Activated CD4-positive, alpha-beta T cell treated with anti-CD3 and anti-CD28 coated beads, Interleukin-2, amount 50 U/mL, for 24 hours (primary cell): ENCODE measurements at places on chromosomes 16 and 17.

- no peak for DNase-seq
Measured at GRCh38 chr17:38798614-38799500, 499 bp downstream of the PIP4K2B start.

DNA sequence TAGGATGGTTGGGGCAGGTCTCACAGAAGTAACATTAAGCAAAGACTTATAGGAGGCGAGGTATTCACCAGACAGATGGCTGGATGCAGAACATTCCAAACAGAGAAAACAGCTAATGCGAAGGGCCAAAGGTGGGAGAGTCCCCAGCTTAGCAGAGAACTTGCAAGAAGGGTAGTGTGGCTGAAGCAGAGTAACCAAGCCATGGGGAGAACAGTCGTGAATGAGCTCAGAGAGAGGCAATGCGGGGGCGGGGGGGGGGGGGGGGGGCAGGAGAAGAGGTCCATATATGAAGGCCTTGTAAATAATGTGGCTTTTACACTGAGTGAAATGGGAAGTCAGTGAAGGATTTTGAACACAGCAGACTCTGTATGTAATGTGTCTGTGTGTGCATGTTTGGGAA, 81.3 kb downstream of the SMG6 start:
- no peak for DNase-seq

- no peak for DNase-seq
Measured at GRCh38 chr16:16868727-16869126, 489.8 kb downstream of the NPIPA7 start.

DNA sequence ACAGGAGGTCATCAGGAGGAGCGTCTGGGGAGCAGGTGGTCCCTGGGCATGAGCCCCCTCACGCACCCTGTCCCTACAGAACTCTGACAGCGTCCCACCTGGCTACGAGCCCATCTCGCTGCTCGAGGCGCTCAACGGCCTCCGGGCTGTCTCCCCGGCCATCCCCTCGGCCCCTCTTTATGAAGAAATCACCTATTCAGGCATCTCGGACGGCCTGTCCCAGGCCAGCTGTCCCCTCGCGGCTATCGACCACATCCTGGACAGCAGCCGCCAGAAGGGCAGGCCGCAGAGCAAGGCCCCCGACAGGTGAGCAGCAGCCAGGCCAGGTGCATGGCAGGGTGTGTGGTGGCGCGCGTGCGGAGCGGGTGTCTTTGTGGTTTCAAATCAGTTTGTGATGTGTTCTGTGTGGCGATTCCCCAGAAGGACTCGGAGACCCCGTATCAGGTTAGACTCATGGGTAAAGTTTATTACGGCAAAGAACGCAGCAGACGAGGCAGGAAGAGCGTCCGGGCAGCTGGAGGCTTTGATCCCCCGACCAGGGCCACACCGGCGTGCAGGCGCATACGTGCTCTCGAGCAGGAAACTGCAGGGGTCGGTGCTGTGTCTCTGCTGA, 11.8 kb upstream of the NUDT16L1 start:
- DNase-seq, result no peak

DNA sequence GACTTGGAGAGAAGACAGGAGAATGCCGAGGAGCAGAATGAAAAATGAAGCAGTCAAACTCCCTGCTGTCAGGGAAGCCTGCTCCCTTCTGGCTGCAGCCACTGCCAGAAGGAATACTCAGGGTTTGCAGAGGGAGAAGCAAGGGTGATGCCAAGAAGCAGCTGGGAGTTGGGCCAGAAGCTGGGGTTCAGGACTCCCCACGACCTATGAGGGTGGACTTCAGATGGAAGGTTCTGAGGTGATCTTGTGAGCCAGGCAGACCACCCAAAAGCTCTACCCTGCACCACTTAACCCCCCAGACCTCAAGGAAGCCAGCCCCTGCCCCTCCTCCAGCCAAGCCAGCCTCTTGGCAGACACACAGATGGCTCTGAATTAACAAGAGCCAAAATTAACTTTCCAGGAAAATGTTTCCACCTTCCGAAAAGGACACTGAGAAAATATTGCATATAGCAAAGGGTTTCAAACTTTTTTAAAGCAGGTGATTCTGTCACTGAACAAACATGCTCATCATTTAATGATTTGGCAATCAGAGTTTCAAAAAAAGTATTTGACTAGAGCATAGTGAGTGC, 126.0 kb upstream of the ERCC4 start:
- no peak for DNase-seq

- DNase-seq, result no peak
Measured at GRCh38 chr17:40809721-40810421, 10.1 kb upstream of the KRT28 start.

DNA sequence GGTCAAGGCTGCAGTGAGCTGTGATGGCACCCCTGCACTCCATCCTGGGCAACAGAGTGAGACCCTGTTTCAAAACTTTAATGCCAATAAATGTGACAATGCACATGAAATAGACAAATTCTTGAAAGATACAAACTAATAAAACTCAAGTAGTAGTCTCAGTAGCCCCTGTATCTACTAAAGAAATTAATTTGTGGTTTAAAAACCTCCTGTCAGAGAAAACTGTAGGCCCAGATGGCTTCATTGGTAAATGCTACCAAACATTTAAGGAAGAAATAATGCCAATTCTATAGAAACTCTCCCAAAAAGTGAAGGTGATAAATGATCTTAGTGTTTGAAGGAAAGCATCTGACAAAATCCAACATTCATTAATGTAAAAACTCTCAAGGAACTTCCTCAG, 16.8 kb downstream of the AKTIP start:
- no peak for DNase-seq

DNA sequence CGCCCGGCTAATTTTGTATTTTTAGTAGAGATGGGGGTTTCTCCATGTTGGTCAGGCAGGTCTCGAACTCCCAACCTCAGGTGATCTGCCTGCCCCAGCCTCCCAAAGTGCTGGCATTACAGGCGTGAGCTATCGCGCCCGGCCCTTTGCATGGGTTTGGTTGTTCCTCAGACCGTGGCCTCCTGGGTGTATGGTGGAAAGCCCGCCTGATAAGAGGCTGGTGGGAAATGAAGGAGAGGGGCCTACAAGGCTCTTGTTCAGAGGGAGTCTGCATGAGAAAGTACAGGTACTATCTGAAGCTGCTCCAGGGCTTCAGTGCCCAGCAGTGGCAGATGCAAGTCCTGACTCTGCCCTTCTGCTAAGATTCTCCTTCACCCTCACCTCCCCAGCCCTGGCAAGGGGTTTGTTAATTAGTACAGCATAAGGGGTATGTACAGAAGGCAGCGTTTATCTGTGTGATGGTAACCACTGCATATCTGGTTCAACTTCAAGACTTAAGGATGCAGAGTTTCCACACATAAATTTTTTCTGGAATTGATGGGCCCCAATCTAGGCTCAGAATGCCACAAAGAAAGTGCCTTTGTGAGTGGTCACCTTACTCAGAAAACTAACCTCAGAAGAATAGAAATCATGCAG, 24.2 kb downstream of the GRB7 start:
- no peak for DNase-seq

- no peak for DNase-seq
Measured at GRCh38 chr17:37025238-37025637, 76.5 kb downstream of the AATF start.

- no peak for DNase-seq
Measured at GRCh38 chr17:51687887-51688286, 427.5 kb downstream of the UTP18 start.

GRCh38 chr16:2520784-2521531, 787 bp downstream of the AMDHD2 start:
- DNase-seq, result no peak

- no peak for DNase-seq
Measured at GRCh38 chr17:75808549-75808904, 23.9 kb downstream of the UNK start.

DNA sequence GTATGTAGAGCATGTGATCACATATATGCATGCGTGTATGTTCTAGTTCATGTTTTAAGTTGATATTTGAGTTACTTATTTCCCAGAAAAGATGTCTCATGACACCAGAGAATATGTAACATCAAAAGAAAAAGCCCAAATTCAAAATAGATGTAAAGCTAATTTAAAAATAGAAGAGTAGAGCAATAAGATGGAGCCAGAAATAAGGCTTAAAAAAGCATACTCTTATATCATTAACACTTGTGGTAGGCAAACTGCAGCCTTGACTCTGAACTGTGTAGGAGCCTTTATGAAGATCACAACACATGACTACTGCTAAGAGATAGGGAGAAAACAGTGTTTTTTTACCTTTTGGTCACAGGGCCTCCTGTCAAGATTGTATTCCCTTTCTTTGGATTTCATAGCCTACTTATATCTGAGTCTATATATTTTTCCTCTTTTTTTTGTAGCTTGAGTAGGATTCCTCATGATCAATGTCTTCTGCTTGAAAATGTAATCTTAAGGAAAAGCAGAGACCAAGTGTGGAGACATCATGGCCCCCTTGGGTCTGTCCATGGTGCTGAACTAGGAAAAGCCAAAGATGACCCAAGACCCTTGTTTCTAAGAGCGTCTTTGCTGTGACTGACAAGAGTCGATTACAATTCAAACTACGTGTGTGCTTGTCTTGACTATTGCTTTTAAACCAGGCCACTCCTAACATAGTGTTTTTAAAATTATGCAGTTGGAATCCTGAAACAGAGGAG, 390.4 kb downstream of the SHISA9 start:
- no peak for DNase-seq

- DNase-seq, result no peak
Measured at GRCh38 chr16:86221085-86221484, 289.2 kb upstream of the FOXF1 start.
